ENCODE measurements at places on chromosomes 3 and 15. TPM values are rescaled to one million over a fixed set of nuclear protein-coding genes. Genes with fewer than 3 reads are reported as not detected.

SCN11A gene
- 0.17 TPM for polyA plus RNA-seq

VPS39 gene
- polyA plus RNA-seq: 33.1 TPM

ADGRG7 gene
- not detected for polyA plus RNA-seq

CCDC66 gene
- polyA plus RNA-seq: 7.9 TPM

FAM81A gene
- 10.4 TPM for polyA plus RNA-seq

- no peak for DNase-seq
Observed at GRCh38 chr15:74855857-74856256, 12.9 kb upstream of the ULK3 start.

DNA sequence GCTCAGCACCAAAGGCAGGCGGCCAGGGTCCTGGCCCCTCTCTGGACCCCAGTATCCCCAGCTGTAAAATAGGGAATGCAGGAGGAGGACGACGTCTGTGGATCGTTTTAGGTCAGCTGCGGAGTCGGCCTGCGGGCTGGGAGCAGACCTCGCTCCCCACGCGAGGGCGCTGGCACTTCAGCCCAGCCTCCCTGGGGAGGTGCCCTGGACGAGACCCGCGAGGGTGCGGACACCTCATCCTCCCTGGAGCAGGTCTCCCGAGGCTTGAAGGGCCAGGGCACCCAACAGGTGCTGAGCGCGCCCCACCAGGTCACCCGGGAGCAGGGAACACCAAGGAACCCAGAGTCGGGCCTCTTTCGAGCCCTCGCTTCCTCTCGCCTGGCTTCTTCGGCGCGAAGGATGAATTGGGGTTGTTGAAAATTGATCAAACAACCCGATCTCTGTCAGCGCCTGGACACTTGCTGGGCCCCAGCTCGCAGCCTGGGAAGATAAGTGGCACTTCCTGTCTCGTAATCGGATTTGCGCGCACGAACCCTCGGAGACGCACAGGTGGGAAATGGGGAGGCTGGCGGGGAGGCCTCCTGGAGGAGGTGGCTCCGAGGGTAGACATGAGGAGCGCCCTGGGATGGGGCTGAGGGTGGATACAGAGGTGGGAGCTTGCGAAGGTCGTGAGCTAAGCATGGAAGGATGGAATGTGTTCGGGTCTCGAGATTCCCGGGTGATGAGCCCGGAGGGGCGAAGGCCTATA is 588 bp upstream of the VIPR1 start:
- DNase-seq: peak; percentile 60

DNA sequence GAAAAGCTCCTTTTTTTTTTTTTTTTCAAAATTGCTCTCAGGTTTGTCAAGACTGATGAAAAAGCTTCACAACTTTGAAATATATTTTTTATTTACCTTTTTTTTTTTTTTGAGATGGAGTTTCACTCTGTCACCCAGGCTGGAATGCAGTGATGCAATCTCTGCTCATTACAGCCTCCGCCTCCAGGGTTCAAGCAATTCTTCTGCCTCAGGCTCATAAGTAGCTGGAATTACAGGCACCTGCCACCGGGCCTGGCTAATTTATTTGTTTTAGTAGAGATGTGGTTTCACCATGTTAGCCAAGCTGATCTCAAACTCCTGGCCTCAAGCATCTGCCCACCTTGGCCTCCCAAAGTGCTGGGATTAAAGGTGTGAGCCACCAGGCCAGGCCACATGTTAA is 1515.0 kb downstream of the OTOL1 start:
- no peak for DNase-seq

- no peak for DNase-seq
Observed at GRCh38 chr3:111768571-111769100, 90.4 kb upstream of the PHLDB2 start.

DNA sequence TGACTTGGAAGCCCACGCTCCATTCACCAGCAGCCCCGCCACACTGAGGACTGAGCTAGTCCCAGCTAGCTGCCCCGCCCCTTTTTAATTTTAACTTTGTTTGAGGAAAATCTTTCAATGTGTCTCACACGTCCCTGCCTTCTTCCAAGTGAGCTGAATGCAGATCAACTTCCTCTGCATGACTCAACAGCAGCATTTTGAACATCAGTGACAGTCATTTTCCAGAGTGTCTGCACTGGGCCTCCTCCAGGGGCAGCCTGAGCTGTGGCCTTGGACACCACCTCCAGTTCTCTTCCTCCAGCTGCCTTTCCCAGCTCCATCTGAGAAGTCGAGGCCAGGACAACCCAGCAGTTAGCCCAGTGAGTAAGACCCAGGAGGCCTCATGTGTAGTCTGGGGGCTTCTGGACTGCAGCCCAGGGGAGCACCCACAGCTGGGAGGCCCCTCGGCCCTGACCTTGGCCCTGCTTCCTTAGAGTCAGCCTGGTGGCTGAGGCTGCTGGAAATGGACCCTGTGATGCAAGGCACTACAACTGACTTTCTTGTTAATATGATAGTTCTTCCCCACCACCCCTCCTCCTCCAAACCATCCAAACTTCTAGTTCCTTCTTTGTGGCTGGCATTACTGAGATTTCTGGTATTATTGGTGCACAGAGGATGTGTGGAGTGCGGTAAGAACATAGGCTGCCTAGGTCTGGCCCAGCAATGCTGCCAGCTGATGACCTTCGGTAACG is 21.4 kb upstream of the ESYT3 start:
- DNase-seq: no peak

GRCh38 chr15:92069308-92070250 is 216.1 kb downstream of the SLCO3A1 start:
- no peak for DNase-seq
